ENCODE measurements at places on chromosomes 7 and 10.

- DNase-seq, result no peak
Measured at GRCh38 chr7:24871770-24872169, 108.2 kb downstream of the OSBPL3 start.

DNA sequence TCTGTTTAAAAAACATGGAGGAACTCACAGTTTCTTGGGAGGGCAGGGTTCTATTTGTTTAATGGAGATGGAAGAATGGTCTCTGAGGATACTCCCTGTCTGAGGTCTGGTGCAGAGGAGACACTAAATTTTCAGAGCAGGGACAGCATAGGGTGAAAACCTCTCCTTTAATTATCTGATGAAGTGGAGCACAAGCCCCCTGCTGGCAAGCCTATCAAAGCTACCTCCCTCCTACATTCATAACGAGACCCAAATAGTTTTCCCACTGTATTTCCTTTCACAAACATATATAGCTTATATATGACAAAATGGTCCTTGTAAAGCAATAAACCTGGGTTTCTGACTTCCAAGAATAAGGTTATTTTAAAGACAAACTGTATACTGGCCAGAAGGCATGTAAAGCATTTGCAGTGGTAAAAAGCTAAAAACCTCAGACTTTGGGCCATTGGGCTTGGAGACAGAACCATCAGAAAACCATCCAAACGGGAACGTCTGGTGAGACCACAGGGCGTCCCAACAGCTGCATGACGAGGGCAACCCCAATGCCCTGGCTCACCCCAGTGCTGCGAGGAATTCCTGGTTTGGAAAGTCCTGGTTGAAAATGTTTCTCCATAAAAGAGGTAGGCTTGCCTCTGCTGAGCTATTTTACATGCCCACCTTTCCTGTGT is 201.3 kb downstream of the FANK1 start:
- no peak for DNase-seq

DNA sequence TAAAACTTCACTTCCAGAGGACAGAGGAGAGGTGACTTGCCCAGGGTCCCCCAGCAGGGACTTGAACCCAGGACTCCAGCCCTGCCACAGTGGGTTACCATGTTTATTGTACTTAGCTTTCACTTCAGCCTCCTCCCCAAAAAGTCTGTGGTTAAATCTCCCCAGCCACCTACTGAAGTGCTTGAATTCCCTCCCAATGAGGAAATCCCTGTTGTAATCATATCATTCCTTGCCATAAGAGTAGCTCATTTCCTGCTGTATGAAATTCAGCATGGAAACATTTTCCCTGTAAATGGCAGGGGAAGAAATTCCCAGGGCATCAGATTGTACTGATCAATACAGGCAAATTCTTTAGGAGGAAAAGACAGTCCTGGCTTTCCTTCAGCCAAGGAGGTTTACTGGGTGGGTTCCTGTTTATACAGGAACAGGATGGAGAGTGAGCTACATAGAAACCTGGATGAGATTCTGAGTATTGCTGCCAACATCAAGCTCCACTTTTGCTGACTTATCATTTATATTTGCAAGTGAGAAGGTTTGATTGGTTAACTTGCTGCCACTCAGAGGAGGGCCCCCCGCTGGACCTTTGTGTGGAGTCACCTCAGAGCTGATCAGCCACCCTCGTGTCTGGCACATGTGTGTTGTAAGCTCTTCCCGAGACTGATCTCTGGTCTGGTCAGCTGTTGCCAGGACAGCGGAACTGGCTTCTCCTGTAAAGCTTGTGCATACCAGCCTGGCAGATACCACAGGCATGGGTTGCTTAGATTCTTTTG is 16.4 kb upstream of the PDZD8 start:
- DNase-seq, result no peak

- DNase-seq, result no peak
Measured at GRCh38 chr10:7534480-7534852, 123.6 kb upstream of the SFMBT2 start.

- no peak for DNase-seq
Measured at GRCh38 chr7:47432671-47433563, 149.0 kb downstream of the TNS3 start.

DNA sequence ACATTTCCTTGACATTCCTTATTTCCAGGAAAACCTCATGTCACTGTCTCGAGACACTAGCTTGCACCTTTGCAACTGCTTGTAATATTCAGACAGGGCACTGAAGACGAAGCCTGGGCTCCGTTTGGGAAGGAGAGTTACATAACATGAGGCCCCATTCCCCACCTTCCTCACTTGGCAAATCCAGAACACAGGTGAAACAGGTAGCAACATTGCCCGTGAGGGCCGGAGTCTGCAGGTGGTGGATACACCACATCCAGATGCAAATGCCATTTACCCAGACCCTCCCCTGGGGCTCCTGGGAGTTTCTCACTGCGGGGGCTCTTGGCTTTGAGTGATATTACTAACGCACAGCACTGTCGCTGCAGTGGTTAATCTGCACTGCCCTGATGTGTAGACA is 491.0 kb downstream of the PTPRN2 start:
- no peak for DNase-seq

DNA sequence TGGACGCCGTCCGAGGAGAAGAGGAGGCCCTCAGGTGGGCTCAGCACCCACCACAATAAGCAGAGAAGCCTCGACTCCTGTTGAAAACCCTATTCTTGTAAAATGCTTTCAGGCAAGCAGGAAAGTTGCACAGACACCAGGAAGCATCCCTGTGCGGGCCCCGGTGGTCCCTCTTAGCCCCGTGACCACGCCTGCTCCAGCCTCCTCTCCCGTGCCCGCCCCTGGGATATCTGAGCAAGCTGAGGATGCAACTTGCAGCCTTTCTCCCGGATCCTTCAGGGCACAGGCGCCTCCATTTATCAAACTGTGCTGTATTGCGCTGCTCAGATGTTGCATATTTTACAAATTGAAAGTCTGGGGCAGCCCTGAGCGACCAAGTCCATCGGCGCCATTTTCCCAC is 72.7 kb downstream of the CFAP46 start:
- DNase-seq, result no peak

DNA sequence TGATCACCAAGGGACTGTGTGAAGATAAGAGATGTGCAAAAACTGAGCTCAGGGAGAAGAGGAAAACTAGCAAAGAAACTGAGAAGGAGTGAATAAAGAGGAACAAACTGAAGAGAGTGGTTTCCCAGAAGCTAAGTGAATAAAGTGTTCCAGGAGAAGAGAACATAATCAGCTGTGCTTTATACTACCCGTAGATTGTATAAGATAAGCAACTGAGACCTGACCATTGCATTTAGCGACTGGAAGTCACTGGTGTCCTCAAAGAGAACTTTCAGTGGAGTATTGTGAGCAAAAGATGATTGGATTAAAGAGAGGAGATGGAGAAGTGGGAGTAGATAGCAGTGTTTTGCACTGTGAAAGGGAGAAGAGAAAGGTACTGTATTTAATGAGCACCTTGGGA is 14.6 kb downstream of the PHTF2 start:
- no peak for DNase-seq

- DNase-seq, result no peak
Measured at GRCh38 chr10:123743441-123744223, 77.5 kb downstream of the GPR26 start.

DNA sequence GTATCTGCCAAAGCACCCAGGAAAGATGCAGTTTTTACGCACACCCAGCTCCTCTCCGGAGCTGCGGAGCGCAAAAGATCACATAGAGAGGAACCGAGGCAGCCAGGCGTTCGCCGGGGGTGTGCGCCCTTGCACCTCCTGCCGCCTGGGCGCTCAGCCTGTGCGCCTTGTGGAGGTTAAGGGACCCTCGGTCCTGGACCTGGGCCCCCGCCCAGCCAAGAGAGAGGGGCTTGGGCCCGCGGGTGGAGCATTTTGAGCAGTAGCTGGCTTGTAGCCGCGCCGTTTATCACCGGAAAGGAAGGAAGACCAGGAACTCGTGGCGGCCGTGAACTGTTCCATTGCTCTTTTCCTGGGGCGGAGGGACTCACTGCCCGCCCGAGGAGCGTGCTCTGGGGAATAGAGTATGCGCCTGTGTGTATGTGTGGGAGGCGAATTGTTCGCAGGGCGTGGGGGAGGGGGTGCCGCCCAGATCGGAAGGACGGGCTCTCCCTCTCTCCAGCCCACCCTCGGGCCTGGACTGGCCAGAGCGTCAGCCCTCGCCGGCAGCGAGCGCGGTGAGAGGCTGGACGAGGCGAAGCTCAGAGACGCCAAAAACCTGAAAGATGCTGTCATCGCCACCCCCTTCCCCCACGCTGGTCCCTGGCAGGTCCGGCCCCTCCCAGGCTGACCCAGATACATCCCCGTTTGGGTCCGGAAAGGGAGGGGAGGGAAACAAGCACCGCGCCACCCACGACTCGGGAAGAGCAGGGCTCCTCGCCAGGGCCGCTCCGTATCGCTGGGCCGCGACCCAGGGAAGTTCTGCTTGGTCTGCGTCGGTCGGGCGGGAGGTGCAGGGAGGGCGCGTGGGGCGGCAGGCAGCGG is 1.2 kb upstream of the WNT2 start:
- no peak for DNase-seq

DNA sequence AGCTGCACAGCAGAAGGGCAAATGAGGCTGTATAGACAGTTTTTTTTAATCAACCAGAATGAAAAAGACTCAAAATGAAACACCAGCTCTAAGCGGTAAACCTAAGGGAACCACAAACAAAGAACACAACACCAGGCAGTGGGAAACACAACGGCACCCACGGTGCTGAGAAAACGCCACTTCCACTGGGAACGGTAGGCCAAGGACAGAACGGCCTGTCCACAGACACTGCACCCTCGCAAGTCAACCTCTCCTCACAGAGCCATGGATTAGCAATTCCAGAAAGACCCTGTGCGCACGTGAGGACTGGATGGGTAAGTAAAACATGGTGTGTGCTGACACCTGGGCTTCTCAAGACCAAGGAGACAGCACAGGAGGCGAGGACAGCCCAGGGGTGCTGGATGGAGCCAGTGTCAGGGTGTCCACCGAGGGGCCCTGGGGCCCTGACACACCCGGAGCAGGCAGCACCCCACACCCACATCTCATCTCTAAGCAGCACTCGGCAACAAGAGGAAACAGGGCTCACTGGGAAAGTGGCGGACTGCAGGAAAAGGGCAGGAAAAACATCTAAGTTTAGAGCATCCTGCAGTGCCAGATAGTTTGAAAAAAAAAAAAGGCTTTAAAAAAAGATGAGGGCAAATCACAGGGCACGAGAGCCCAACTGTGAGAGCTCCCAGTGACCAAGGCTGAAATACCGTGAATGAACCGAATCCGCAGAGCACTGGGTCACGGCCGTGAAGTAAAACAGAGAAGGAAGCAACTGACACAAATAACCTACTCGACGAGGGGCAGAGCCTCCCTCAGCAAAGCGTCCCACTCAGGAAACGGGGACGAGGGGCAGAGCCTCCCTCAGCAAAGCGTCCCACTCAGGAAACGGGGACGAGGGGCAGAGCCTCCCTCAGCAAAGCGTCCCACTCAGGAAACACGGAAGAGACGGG is 120.2 kb downstream of the MAD1L1 start:
- no peak for DNase-seq

DNA sequence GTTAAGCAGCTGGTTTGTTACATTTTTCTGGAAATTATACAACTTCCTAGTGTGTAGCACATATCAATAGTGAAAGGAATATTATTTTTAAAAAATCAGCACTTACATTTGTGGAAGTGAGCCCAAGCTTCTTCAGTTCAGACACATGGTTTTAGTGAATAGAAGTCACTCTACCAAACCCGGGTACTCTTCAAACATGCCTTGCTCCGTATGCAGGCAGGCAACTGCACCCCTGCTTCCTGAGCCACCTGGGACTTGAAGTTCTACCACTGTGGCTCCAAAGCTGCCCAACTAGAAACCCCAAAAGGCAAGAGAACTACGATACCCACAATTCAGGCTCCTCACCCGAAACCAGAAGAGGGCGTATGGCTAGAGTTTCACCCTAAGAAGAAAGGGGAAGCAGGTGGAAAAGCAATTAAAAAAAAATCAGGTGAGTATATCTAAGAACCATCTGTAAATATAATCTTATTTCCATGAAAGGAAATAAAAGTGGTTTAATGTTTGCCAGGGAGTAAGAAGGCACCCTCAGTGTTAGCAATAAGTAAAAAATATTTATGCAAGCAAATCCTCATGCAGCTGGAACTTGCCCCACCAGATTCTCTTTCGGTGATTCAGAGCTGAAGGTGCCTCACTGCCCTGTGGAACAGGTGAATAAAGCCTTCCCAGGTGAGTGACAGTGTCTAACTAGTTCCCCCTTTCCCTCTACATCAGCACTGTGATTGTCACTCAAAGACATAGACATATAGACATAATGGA is at the start of gene MACC1:
Gene MACC1 (minus strand): TSS at position 192 of the 756 bp plus-strand sequence. CDS start 55,522 bp downstream, outside the sequence.
- DNase-seq, result no peak

DNA sequence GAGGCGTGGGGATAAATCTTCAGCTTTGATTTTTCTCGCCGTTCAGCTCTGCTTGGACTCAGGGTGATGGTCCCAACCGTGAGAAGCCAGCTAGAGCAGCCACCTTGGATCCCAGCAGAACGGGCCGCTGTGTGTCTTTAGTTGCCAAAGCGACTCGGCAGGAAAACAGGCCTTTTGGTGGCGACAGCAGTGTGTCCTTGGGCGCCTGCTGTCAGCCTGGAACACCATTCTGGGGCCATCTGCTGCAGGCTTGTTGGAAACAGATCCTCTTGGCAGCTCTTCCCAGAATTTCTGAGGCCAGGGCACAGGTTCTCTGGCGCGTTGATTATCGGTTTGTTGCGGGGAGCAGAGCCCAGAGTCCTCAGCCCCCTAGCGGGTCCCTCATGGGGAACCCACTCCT is 97.6 kb downstream of the CUX1 start:
- DNase-seq, result no peak

DNA sequence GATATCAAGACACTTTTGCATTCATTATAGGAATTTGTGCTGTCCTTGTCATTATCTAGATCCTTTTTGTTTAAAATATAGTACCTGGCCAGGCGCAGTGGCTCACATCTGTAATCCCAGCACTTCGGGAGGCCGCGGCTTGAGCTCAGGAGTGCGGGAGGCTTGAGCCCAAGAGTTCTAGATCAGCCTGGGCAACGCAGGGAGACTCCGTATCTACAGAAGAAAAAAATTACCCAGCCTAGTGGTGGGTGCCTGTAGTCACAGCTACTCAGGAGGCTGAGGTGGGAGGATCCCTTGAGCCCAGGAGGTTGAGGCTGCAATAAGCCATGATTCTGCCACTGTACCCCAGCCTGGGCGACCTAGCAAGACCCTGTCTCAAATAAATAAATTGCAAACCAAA is 621 bp upstream of the MORN4 start:
- no peak for DNase-seq

DNA sequence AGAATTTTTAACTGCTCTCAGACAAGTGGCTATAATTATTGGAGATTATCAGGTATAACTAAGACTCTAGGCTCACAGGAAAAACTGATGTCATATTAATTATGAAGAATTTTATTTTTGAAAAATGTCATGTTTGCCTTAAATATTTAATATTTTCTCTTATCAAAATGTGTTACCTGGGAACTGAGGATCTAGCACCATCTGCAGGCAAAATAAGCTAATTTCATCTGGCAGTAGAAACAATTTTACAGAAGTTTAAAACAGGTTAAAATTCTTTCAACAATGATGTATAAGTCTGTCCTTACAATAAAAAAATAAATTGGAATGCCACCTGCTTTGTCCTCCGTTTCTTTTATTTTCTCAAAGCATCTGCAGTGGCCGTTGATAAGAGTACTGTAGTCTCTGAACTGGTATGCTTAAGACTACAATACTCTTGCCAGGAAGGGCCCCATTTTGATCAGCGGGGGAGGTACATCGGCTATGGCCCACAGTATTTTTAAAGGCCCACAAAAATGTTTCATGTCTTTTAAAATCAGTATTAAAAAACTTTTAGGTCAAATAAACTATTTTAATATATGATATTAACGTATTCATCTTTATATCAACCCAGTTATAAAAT is 81.3 kb downstream of the VWDE start:
- DNase-seq, result no peak

- no peak for DNase-seq
Measured at GRCh38 chr10:73875139-73875475, 752 bp upstream of the CAMK2G start.
